ENCODE measurements at places on chromosomes 1 and 21. TPM values are rescaled to one million over a fixed set of nuclear protein-coding genes. Genes with fewer than 3 reads are reported as not detected.

LCE2B gene
- total RNA-seq = not detected

DYNLT5 gene
- total RNA-seq = 0.98 TPM

TPTE gene
- not detected for total RNA-seq

TFF2 gene
- total RNA-seq = not detected

C1QB gene
- 287 TPM for total RNA-seq

TRIM45 gene
- 5.6 TPM for total RNA-seq

DNA sequence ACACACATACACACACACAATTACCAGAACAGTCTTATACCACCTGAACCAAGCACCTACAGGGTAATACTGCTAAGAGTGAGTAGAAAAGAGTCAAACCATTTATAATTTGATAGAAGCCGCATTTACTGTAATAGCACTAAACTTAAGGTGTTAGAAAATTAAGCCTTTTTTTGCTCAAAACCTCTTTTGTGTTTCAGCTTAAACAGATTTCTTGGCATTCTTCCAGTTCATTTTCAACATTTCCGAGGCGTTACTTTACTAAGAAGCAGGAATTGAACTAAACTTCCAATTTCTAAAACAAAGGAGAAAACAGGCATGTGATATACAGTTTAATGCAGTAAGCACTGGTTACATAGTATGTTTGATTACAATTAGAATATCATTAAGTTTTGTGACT is 387.2 kb downstream of the NCAM2 start:
- no peaks in the 10 kb centered on the region for H3K4me1 ChIP-seq
- no peak overlapping the region for H3K27ac ChIP-seq
- H3K4me3 ChIP-seq = no peak overlapping the region
- no peaks in the 10 kb centered on the region for H3K36me3 ChIP-seq

DNA sequence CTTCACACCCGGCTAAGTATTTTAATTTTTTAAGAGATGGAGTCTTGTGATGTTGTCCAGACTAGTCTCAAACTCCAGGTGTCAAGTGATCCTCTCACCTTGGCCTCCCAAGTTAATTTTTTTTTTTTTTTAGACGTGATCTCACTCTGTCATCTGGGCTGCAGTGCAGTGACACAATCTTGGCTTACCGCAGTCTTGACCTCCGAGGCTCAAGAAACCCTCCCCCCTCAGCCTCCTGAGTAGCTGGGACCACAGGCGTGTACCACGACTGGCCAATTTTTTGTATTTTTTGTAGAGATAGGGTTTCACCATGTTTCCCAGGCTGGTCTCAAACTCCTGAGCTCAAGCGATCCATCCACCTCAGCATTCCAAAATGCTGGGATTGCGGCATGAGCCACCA is 11.7 kb upstream of the IFNLR1 start:
- H3K36me3 ChIP-seq = no peaks in the 10 kb centered on the region
- H3K4me3 ChIP-seq = no peak overlapping the region
- peaks cover 18% of the 10 kb centered on the region for H3K4me1 ChIP-seq
- H3K27ac ChIP-seq = no peak overlapping the region
- no peak for DNase-seq
- H3K27me3 ChIP-seq = no peaks in the 10 kb centered on the region

DNA sequence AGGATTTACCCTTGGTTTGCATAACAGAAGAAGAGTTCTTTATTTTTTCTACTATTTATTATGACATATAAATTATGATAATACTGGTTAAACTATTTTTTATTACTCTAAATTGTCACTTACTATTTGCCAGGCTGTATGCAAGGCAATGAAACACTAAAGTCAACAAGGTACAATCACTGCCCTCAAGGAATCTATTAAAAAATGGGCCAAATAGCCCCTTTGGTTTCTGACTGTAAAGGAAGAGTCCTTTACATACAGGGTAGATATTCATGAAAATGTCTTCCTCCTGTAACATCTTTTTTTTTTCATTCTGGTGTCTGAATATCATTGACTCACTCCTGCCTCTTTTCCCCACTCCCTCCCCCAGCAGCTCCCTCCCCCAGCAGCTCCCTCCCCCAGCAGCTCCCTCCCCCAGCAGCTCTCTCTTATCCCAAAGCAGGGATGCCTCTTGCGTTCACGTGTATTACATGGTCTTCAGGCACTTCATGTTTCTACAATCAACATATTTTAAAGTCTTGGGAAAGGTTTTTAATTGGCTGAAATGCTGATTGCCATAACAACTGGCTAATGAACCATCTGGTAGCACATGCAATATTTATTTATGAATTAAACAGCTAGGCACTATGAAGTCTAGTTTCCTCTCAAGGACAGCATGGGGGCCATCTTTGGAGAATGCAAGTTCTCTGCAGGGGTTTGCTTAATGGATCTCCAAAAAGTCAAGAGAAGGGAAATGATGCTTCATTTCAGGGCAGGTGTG is 400.4 kb upstream of the PLXNA2 start:
- no peak for DNase-seq
- H3K36me3 ChIP-seq = no peaks in the 10 kb centered on the region
- no peak overlapping the region for H3K4me3 ChIP-seq
- H3K4me1 ChIP-seq = no peaks in the 10 kb centered on the region
- H3K27me3 ChIP-seq = no peaks in the 10 kb centered on the region

- peak overlapping the region; percentile 26 for H3K4me3 ChIP-seq
- peak overlapping the region; percentile 30 for H3K27ac ChIP-seq
- no peak for DNase-seq
- peaks cover 22% of the 10 kb centered on the region for H3K4me1 ChIP-seq
These were observed 1.4 kb downstream of the PTPN7 start for GRCh38 chr1:202158810-202159533.

- H3K4me3 ChIP-seq = no peak overlapping the region
- no peaks in the 10 kb centered on the region for H3K4me1 ChIP-seq
- H3K36me3 ChIP-seq = no peaks in the 10 kb centered on the region
- no peaks in the 10 kb centered on the region for H3K27me3 ChIP-seq
- no peak for DNase-seq
These were observed 21.1 kb downstream of the C1orf115 start for GRCh38 chr1:220711056-220711809.

- H3K27ac ChIP-seq = no peak overlapping the region
- no peak for DNase-seq
- no peaks in the 10 kb centered on the region for H3K27me3 ChIP-seq
- peaks cover 79% of the 10 kb centered on the region for H3K4me1 ChIP-seq
- H3K4me3 ChIP-seq = no peak overlapping the region
- no peaks in the 10 kb centered on the region for H3K36me3 ChIP-seq
These were observed 49.0 kb downstream of the CACHD1 start for GRCh38 chr1:64518692-64519481.

GRCh38 chr1:89276690-89277089 is 4.0 kb upstream of the GBP5 start:
- H3K27me3 ChIP-seq = no peaks in the 10 kb centered on the region
- no peak overlapping the region for H3K27ac ChIP-seq
- no peaks in the 10 kb centered on the region for H3K36me3 ChIP-seq
- H3K4me3 ChIP-seq = no peak overlapping the region
- H3K4me1 ChIP-seq = peaks cover 9% of the 10 kb centered on the region
- no peak for DNase-seq

DNA sequence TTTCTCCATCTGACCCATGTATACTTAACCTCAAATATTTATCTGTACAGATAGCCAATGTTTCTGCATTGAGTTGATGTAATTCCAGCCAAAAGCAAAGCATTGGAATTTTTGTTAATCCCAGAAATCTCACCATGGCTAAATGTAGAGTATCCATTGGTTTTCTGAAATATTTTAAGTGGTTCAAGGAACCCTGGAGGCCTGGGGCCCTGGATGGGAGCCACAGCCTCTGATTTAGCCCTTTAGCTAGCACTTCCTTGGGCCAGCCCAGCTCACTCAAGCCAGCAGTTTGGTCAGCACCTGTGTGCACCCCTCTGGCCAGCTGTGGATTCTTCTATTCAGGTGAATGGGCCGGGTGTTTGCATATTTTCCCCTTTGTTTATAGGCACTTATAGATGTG is 18.8 kb upstream of the EPS8L3 start:
- H3K36me3 ChIP-seq = no peaks in the 10 kb centered on the region
- no peak overlapping the region for H3K4me3 ChIP-seq
- no peak for DNase-seq
- peaks cover 30% of the 10 kb centered on the region for H3K4me1 ChIP-seq

DNA sequence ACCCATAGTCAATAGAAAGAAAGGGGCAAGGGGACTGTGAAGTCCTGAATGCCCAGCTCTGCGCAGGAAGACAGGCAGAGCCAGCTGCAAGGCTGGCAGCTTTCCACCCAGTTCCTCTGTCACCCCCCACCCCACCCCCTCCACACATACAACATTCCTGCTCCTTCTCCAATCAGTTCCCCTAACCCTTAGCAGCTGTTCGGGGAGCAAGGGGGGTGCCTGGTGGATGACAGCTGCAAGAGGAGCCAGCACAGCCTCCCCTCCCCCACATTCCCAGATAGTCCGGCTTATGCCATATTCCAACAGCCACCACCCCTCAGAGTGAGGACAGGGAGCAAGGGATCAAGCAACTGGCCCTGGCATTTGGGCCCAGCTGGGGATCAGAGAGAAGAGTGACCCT is 9.7 kb downstream of the ARHGEF2 start:
- H3K27me3 ChIP-seq = no peaks in the 10 kb centered on the region
- peak overlapping the region; percentile 63 for H3K27ac ChIP-seq
- DNase-seq = no peak
- no peak overlapping the region for H3K4me3 ChIP-seq

DNA sequence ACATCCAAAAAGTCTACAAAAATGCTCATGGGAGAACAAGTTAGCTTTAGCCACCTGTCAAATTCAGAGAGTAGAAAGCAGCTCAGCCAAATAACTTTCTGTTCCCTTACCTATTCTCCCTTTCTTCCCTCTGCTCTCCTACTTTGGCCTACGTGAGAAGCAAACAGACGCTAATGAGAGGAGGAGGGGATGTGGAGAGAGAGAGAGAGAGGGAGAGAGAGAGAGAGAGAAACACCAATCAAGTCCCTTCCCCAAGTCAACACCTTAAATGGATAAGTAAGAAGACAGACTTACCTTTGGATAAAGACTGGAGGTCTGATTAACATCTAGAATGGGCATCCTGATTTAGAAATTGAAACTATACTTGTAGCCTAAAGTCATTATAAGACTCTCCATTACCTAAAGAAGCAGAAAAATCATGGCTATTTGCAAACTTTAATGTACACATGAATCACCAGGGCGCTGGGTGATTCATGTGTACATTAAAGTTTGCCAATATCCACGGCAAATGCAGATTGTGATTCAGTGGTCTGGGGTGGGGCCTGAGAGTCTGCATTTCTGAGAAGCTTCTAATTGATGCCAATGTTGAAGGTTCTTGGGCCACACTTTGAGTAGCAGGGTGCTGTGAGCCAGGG is 13.1 kb upstream of the DUSP12 start:
- no peaks in the 10 kb centered on the region for H3K27me3 ChIP-seq
- H3K27ac ChIP-seq = no peak overlapping the region
- no peak for DNase-seq
- peaks cover 5% of the 10 kb centered on the region for H3K4me1 ChIP-seq
- no peaks in the 10 kb centered on the region for H3K36me3 ChIP-seq

GRCh38 chr1:10943991-10944730 is 68.3 kb upstream of the TARDBP start:
- peaks cover 25% of the 10 kb centered on the region for H3K4me1 ChIP-seq
- no peak for DNase-seq
- peak overlapping the region; percentile 36 for H3K4me3 ChIP-seq
- H3K27me3 ChIP-seq = no peaks in the 10 kb centered on the region
- H3K36me3 ChIP-seq = no peaks in the 10 kb centered on the region
- no peak overlapping the region for H3K27ac ChIP-seq
